ENCODE measurements at places on chromosomes 3 and 15.
A peak's percentile ranks its signal among the peaks of the same experiment; 100 is the strongest.

- DNase-seq: no peak
Measured at GRCh38 chr3:135802171-135802570, 163.4 kb upstream of the PPP2R3A start.

DNA sequence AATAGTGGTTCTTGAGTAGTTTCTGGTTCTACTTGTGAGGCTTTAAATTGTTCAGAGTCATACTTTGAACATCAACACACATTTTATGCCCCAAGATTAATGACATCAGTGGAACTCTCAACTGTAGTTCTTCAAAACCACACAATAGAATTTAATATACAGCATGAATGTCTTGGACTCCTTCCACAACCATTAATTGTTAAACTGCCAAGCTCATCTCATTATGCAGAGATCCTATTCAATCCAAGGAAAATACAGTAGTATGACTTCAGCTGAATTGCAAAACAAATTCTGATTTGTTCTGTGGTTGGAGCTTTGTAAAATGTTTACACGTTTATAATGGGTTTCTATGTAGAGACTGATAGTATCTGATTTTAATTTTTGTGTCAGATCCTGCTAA, 199.2 kb upstream of the SLC2A2 start:
- DNase-seq: no peak

- no peak for DNase-seq
Measured at GRCh38 chr3:60325610-60326170, 925.6 kb downstream of the FHIT start.

GRCh38 chr3:29026286-29026685, 254.6 kb upstream of the RBMS3 start:
- DNase-seq: no peak

DNA sequence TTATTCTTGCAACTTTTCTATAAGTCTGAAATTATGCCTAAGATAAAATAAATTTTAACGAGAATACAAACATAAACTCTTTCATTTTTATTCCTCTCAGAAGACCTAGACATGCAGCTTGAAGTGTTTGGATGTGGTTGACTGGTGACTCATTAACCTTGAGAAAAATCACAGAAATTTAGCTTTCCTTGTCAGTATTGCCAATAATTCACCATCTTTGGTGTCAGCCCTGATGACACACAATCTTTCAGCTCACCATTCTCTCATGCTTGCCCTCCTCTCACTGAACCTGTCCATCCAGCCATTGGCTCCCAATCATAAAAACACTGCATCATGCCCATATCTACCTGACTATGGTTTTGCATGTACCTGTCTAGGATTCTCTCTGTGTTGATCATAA, 22.6 kb upstream of the TNFAIP8L3 start:
- no peak for DNase-seq

- DNase-seq: no peak
Measured at GRCh38 chr3:7667774-7668173, 806.9 kb downstream of the GRM7 start.

DNA sequence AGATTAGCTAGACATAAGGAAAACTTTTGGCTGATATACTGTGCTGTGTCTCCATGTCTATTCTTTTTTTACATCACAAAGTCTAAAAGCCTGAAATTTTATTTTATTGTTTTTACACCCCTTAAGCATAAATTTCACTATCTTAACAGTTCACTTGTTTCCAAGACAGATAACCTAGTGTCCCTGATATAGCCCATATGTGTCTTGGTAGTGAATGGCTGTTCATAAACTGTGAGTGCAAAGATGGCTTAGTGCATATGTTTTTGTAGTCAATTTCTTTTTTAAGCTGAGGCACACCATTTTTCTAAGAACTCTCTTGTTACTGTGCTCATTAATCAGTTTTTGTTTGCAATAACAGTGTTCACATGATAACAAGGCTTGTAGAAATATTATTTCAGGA, 381.1 kb downstream of the OXSM start:
- DNase-seq: no peak

DNA sequence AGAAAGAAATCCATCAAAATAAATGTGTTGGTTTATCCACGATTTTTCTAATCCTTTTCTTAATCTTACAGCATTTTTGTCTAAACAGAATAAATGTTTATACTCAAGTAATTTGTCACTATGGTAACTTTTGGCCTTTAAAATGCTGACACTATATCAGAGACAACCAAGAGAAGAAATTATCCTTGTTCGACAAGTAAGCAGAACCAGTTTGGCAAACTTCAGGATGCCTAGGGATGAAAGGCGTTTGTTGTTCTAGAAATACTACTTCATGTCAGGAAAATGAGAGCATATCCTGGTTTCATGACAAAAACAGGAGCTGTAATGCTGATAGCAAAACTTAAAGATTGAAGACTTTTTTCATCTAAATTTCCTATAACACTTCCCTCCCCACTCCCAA, 308.0 kb upstream of the ATP11B start:
- no peak for DNase-seq

DNA sequence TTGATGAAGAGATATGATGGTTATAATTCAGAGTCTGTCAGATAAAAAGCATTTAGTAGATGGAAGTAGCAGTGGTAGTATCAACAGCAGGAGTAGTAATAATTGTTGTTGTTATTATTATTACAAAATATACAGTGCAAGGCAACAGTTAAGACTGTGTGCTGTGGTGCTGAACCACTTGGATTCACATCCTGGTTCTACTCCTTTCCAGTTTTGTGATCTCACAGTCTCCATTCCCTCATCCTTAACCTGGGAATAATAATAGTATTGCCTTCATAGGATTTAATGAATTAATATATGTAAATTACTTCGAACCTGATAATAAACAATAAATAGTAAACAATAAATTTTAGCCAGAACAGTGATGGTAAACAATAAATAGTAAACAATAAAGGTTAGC, 37.1 kb upstream of the TSC22D2 start:
- no peak for DNase-seq

DNA sequence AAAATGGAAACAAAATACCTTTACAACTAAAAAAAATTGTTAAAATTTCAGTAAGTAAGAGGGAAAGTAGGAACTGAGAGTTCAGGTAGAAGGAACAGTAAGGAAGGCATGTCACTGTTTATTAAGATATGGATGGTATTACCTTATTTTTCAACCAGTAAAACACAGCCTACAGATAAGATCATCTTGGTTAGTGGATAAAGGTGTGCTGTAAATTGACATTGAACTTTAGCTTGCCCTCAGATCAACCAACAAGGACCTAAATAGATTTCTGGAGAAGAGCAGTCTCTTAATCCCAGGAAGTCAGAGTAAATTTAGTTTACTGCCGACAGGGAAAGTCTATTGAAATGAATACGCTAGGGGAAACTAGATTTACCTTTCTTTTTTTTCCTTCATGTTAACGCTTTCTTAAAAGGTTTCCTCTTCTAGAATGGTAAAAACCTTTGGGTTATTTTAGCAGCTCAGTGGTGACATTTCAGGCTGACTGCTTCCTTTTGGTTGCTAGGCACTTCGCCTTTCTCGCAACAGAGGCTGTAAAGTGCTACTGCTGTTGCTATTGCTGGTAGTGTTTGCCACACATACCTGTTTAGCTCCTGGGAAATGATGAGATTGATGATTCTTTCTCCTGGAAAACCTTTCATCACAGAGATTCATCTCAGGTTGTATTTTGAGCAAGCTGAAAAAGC, 12.9 kb downstream of the DZIP3 start:
- peak; percentile 22 for DNase-seq

DNA sequence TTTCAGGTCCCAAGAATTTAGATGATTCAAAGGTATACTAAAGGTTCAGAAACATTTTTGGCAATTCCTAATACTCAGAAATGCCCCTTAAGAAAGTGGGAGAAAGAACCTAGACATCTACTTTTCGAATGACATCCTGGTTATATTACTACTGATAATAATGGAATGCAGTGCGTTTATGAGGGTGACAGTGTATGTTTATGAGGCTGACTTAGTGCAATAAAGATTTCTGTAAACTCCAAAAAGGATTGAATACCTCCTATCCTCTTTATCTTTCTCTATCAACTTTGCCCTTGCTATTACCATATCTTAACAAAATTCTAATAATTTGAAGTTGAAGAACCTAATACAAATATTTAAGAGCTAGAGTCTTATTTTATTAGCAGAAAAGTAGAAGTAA, 348.9 kb upstream of the EPHA6 start:
- DNase-seq: no peak

DNA sequence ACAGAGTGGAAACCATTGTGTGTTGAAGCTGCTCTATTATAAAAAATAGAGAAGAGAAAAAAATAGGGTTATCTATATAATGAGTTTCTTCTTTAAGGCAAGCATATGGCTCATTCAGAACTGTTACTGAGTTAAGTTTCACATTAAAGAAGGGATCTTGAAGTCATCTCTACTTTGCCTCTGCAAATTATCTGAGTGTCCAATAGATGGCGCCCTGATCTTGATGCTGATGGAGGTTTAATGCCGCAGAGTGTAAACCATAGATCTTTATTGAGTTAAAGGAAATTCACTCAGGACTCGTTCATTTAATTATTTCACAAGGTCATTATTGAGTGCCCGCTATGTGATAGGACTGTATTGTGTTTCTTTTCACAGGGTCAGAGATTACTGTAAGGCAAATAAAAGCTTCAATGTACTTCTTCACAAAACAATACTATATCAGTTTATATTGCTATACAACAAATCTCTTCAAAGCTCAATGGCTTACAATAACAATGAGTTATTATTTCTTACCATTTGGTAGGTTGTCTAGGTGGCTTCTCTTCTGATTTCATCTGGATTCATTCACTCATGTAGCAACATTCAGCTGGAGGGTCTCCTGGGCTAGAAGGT, 171.4 kb downstream of the NSUN3 start:
- DNase-seq: no peak

- DNase-seq: no peak
Measured at GRCh38 chr15:48085591-48085930, 35.2 kb upstream of the SLC24A5 start.

- no peak for DNase-seq
Measured at GRCh38 chr3:192884777-192885773, 32.6 kb downstream of the MB21D2 start.

- no peak for DNase-seq
Measured at GRCh38 chr3:129521611-129522010, 6.8 kb upstream of the RHO start.

- DNase-seq: peak; percentile 94
Measured at GRCh38 chr3:14651440-14652251, at the start of gene CCDC174. Gene CCDC174 (plus strand): TSS chr3:14651762. CDS start chr3:14651837, 75 bp downstream.

DNA sequence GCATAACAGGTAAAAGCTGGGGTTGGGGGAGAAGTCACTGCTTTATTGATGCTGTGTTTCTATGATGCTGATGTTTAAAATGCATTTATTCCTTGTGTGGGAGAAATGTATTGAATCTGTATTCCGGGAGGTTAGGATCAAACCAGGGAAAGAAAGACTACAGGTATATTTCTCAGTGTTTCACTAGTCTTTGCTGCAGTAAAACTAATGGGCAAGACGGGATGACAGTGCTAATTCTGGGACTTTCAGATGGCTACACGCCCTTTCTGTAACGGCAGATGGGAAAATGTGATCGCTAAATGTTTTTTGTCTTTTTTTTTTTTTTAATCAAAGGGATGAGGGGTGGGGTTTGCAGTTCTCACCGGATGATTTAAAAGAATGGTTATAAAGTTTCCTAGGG, 393 bp downstream of the CNTN6 start:
- DNase-seq: no peak

- no peak for DNase-seq
Measured at GRCh38 chr3:21752749-21753347, 1.8 kb upstream of the ZNF385D start.

GRCh38 chr3:143538577-143538981, 309.7 kb downstream of the SLC9A9 start:
- DNase-seq: no peak

DNA sequence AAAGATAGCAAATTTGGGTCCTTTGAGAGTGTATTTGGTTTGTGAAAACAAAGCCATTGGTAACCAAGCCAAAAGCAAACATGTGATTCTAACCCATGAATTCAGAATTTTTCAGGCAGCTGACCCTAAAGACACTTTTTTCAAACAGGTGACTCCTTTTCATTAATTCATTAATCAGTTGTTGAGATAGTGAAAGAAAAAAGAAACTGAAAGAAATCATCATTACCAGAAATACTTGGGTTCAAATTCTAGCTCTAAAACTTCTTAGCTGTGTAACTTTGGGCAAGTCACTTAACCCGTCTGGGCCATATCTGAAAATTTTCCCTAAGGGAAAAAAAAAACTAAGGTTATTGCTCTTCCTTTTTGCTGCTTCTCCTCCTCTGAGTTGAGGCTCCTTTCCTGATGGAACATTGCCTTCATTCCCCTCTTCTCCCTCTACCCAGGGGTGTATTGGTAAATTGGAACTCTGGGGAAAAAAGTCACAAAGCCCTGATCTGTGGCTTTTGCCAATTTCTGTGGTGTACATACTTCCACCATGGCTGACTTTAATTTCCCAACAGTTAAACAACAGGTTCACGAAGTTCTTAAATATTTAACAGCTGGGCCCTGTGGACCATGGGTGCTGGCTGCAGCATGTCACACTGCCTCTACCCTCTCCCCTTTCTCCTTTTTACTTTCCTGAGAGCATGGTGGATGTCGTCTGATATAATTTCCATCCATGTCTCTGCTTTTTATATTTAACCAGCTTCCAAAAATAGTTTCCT, 120.3 kb downstream of the ASB7 start:
- no peak for DNase-seq

GRCh38 chr3:4322635-4323034, 19.5 kb downstream of the SETMAR start:
- no peak for DNase-seq

- DNase-seq: no peak
Measured at GRCh38 chr15:45790325-45790943, 155.6 kb downstream of the SQOR start.

DNA sequence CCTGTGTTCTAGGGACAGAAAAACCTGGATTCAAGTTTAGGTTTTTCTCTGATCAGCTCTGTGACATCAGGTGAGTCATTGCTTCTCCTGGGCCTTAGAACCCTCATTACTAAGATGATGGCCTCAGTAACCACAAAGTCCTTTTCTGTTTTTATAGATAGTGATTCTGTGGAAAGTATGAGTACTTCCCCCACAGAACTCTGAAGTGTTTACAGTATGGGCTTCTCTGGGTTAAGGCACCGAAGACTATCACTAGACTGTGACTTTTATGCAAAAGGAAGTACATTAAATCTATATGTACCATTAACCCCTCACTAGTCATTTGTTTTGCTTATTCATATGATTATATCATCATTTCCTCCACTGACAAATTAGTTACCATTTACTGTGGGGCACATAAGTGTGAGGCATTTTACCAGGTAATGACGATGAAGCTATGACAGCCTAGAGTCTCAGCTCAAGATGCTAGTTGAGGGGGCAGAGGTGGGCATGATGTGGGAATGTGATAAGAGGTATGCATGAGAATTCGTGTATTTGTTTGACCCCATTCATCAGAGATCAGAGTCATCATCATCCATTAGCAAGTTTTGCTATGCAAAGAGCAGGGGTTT, 15.0 kb upstream of the RORA start:
- peak; percentile 8 for DNase-seq

DNA sequence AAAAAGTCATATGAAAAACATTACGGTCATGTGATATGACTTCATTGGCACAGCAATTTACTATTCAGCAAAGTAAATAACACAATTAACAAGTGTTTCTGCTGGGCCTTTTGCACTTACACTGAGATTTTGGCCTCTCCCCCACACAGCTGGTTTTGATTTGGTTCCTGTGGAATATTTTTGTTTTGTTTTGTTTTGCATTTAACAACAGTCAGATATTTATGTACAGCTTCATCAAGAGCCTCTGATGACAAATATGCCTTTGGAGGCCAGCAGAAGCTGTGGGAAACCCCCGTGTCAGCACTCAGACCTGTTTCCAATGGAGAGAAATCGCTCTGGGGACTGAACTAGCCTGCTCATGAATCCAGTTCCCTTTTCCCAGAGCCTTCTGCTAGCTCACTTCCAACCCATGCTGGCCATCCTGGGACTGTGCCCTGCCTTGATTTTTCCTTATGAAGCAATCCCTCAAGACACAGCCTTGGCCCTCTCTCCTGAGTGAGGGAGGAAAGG, 161.9 kb downstream of the ATG7 start:
- no peak for DNase-seq

Measured in stimulated activated CD4-positive, alpha-beta T cell treated with anti-CD3 and anti-CD28 coated beads, Interleukin-1b, Interleukin-23, amount 100 ng/mL, for 48 hours (primary cell).